ENCODE measurements at places on chromosomes 16 and 17. TPM values are rescaled to one million over a fixed set of nuclear protein-coding genes. Genes with fewer than 3 reads are reported as not detected.

DNA sequence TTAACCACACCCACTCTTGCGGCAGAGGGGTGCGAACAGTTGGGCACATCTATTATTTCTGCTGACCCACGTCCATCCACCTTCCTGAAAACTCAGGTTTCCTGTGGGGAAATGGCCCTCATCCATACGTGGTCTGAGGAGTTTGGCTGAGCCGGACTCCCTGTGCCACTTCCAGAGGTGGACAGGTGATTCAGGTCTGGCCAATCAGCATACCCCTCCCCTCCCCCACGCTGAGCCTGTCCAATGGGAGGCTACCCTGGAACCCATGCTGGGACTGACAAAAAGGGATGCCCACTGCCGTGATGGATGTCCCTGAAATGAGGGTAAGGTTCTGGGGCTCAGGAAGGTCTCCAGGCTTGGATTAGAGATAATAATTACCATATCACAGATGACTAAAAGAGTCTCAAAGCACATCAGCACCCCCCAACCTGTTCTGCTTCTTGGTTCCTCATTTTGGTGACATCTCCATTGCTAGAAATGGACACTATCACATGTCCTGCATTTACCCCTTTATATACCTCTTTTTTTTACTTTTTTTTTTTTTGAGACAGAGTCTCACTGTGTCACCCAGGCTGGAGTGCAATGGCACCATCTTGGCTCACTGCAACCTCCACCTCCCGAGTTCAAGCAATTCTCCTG, 5.3 kb upstream of the MAPK7 start:
- DNase-seq = no peak

GRCh38 chr17:62910277-62910676, 55.8 kb upstream of the TANC2 start:
- no peak for DNase-seq

- DNase-seq = no peak
These were observed 148.2 kb upstream of the HS3ST2 start for GRCh38 chr16:22665803-22666202.

DNA sequence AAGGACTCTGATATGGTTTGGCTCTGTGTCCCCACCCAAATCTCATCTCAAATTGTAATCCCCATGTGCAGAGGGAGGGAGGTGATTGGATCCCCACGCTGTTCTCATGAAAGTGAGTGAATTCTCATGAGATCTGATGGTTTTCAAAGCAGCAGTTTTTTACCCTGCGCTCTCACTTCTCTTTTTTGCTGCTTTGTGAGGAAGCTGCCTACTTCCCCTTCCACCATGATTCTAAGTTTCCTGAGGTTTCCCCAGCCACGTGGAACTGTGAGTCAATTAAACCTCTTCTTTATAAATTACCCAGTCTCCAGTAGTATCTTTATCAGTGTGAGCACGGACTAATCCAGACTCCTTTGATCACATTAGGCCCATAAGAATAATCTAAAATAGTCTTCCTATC, 719.7 kb upstream of the CDH8 start:
- no peak for DNase-seq

- no peak for DNase-seq
These were observed 4.6 kb downstream of the FAM171A2 start for GRCh38 chr17:44359006-44359405.

- peak; percentile 83 for DNase-seq
These were observed 284.0 kb downstream of the SEC14L1 start for GRCh38 chr17:77424585-77425344.

GRCh38 chr16:29315916-29316517, 90.5 kb downstream of the NPIPB11 start:
- DNase-seq = no peak

TEKT5 gene
- total RNA-seq = 0.90 TPM

GRCh38 chr17:54771409-54771915, 129.2 kb upstream of the TOM1L1 start:
- DNase-seq = no peak

- peak; percentile 90 for DNase-seq
These were observed 54.1 kb downstream of the VAC14 start for GRCh38 chr16:70746708-70747424.

- DNase-seq = no peak
These were observed 66.8 kb upstream of the GAS7 start for GRCh38 chr17:10265100-10265810.

FAM20A gene
- total RNA-seq = 5.8 TPM

GRCh38 chr16:19166500-19166899, 1.5 kb upstream of the SYT17 start:
- DNase-seq = no peak

- DNase-seq = no peak
These were observed 24.2 kb downstream of the C1QTNF1 start for GRCh38 chr17:79047923-79048825.

DNA sequence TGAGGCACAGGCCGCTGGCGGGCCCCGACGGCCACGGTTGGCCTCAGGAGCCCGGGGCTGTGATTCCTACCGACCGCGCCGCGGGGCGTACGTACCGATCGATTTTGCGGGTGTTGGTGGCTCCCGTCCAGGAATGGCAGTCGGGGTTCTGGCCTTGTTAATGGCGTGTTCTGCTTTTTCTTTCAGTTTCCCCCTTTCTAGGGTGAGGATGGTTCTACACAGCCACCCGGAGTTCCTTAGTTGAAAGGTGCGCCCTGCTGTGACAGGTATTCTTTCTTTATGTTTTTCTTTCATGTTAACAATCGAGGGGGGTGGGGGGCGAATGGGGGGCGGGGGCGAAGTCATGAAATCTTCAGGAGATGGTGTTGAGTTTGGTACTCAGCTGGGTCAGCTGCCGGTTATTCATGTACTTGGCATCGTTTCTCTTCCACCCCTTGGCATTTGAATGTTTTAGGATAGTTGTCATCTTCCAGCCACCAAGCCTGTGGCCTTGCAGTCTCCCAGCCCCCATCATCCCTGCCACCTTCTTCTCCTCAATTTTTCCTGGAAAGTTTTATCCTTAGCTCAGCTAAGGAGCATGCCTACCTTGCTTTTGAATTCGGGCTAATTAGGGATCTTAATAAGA, 802 bp downstream of the CYLD start:
- DNase-seq = peak; percentile 47

Data from mucosa of descending colon (tissue), 3 donors.